Osteoblast (primary cell): ENCODE measurements at places on chromosomes 16 and 17. TPM values are rescaled to one million over a fixed set of nuclear protein-coding genes. Genes with fewer than 3 reads are reported as not detected.

FOXJ1 gene
- total RNA-seq = not detected in 2 replicates

ASGR2 gene
- total RNA-seq = under 0.01 TPM in 1 of 2 replicates, not detected in the other

DNA sequence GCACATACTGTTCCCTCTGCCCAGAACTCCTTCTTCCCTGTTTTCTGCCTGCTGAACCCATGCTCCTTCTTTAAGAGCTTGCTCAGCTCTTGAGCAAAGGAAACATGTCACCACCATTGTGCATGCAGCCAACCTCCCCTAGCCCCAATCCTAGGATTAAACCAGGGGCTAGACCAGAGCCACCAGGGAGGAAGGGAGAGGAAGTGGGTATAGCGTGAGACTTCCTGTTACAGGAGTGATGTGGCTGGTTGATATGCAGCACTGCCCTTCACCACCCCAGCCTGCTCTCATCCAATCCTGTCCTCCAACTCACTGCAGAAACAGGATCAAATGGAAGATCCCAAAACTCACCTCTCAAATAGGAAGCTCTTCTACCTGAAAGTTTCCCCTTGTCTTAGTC lies 67.1 kb upstream of the CDH5 start:
- H3K27ac ChIP-seq = no peak overlapping the region
- no peaks in the 10 kb centered on the region for H3K36me3 ChIP-seq
- peaks cover 19% of the 10 kb centered on the region for H3K27me3 ChIP-seq
- H3K4me3 ChIP-seq = no peak overlapping the region

- H3K27me3 ChIP-seq = no peaks in the 10 kb centered on the region
- no peak overlapping the region for H3K27ac ChIP-seq
- no peak for DNase-seq
- H3K36me3 ChIP-seq = no peaks in the 10 kb centered on the region
- no peak overlapping the region for H3K4me3 ChIP-seq
- H3K4me1 ChIP-seq = no peaks in the 10 kb centered on the region
These were observed 1400.1 kb downstream of the CDH8 start for GRCh38 chr16:60636117-60636516.

DNA sequence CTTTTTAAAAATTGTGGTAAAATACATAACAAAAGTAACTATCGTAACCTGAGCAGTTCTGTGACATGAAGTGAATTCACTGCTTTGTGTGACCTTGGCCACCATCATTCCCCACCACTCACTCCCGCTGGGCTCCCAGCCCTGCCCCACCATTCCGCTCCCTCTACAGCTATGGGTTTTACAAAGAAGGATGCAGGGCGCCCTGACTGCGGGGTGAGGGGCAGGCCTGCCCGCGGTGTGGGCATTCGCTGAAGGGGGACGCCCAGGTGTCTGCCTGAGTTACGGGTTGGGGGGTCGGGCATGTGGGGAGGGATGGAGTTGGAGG lies at the start of gene CEMP1:
Gene CEMP1 (minus strand): TSS at position 38 of the 325 bp plus-strand sequence. CDS start 335 bp downstream, outside the sequence.
- H3K36me3 ChIP-seq = peaks cover 24% of the 10 kb centered on the region
- H3K4me3 ChIP-seq = peak within 1 kb of the TSS; percentile 87
- peaks cover 12% of the 10 kb centered on the region for H3K4me1 ChIP-seq
- DNase-seq = peak; percentile 79
- H3K27me3 ChIP-seq = no peaks in the 10 kb centered on the region

- peaks cover 7% of the 10 kb centered on the region for H3K4me1 ChIP-seq
- no peak for DNase-seq
- no peaks in the 10 kb centered on the region for H3K27me3 ChIP-seq
- H3K36me3 ChIP-seq = no peaks in the 10 kb centered on the region
These were observed 107.2 kb upstream of the NACA2 start for GRCh38 chr17:61698244-61698643.

DNA sequence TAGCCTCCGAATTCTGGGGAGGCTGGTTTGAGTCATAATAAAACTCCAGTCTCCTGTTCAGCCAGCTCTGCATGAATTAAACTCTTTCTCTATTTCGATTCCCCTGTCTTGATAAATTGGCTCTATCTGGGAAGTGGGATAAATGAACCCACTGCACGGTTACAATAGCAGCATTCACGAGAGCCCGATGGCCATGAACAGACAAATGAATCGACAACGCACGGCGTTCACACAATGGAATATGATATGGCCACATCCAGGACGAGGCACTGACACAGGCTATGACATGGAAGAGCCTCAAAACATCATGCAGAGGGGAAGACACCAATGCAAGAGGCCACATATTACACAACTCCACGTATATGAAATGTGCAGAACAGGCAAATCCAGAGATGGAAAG lies 5.6 kb upstream of the CARD14 start:
- no peak overlapping the region for H3K27ac ChIP-seq
- DNase-seq = no peak
- H3K4me1 ChIP-seq = no peaks in the 10 kb centered on the region
- peaks cover 16% of the 10 kb centered on the region for H3K27me3 ChIP-seq
- no peak overlapping the region for H3K4me3 ChIP-seq

DNA sequence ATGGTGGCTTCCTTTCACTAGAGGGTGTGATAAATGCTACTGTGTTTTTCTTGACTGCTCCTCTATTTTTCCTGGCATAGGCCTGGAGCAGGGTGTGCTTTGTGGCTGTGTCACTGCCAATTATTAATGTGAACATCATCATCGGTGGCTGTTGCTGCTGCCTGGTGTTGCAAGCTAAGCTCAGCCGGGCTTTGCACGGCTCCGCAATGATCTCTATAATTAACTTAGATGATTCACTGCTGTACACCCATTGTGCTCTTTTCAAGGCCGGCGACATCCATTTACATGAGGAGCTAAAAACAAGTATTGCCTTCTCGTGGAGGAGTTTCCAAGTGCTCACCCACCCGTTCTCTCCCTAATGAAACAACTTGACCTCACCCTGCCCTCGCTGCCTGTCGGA lies 160.1 kb upstream of the IRX3 start:
- H3K27me3 ChIP-seq = no peaks in the 10 kb centered on the region
- peak overlapping the region; percentile 61 for H3K27ac ChIP-seq
- peak; percentile 95 for DNase-seq
- H3K4me3 ChIP-seq = no peak overlapping the region

DNA sequence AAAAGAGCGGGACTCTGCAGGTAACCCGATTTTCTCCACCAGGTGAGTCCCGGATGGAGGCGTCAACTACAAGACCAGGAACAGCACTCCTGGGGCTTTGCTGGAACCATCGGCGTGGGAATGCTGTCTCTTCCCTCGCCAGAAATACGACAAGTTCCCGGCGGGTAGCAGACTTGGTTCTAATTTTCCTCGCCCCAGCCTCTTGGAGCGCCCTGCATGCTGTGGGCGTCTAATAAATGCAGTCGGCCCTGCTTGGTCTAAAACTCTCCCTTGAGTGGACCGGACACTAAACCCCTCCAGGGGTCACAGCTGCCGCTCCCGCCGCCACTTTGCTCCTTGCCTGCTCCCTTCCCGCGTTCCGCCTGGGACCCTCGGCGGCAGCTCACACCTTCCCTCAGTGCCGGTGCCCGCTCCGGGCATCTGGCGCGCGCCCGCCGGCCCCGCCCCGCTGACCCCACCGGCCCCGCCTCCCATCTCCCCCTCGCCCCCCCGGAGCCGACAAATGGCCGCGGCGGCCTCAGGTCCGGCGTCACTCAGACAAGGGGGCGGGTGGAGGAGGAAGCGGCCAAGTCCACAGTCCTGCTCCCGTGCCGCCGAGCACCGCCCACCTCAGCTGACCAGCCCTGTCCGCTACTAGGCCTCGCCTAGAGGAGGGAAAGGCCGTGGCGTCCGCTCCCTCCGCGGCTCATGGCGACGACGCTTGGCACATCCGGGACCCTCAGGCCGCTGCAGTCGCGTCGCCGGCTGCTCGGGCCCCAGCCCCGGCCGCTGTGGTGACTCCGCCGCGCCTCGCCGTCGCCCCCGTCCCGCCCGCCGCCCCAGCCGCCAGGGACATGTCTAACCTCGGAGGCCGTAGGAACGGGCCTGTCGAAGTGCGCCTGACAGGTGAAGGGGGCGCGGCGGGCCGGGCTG lies 65.8 kb downstream of the KPNA2 start:
- DNase-seq = peak; percentile 99
- H3K27ac ChIP-seq = peak overlapping the region; percentile 45
- H3K27me3 ChIP-seq = no peaks in the 10 kb centered on the region

- H3K27me3 ChIP-seq = no peaks in the 10 kb centered on the region
- no peak overlapping the region for H3K27ac ChIP-seq
- H3K4me1 ChIP-seq = peaks cover 29% of the 10 kb centered on the region
These were observed 9.6 kb downstream of the STX1B start for GRCh38 chr16:31000671-31001382.

DNA sequence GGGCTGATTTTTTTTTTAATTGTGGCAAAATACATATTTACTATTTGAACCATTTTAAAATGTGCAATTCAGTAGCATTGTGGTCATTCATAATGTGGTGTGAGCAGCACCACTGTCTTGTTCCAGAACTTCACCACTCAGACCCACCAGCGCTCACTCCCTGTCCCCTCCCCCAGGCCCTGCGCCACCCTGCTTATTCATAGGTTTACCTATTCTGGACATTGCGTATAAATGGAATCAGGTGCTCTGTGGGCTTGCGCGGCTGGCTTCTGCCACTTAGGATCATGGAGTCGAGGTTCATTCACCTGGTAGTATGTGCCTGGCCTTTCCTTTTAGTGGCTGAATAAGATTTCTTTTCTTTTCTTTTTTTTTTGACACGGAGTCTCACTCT lies 59.4 kb downstream of the NT5M start:
- H3K4me1 ChIP-seq = peaks cover 11% of the 10 kb centered on the region
- no peaks in the 10 kb centered on the region for H3K36me3 ChIP-seq
- H3K27ac ChIP-seq = no peak overlapping the region

ZACN gene
- not detected in 2 replicates for total RNA-seq

SLC6A4 gene
- total RNA-seq = 0.36 TPM in 1 of 2 replicates, not detected in the other

PGP gene
- 14.1 and 14.4 TPM in 2 replicates for total RNA-seq

DNA sequence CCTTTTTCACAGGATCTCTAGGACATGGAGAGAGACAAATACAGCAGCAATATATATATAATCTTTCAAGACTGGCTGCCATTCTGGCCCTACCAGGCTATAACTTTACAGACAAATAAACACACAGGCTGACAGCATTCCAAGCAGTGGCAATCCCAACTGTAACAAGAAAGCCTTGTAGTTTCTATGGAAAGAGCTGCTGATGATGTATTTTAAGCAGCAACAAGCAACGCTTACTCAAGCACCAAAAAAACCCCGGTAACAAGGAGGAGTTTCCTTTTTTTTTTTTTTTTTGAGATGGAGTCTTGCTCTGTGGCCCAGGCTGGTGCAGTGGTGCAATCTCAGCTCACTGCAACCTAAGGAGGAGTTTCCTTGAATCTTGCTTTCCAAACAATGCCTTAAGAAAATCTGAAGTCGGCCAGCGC lies 23.2 kb downstream of the LSM12 start:
- H3K36me3 ChIP-seq = peaks cover 13% of the 10 kb centered on the region
- H3K27me3 ChIP-seq = no peaks in the 10 kb centered on the region
- DNase-seq = peak; percentile 93
- H3K4me1 ChIP-seq = peaks cover 30% of the 10 kb centered on the region
